ENCODE measurements at places on chromosomes 6 and 20. TPM values are rescaled to one million over a fixed set of nuclear protein-coding genes. Genes with fewer than 3 reads are reported as not detected.
A peak's percentile ranks its signal among the peaks of the same experiment; 100 is the strongest.

GRCh38 chr20:56002908-56003800, 2.2 kb downstream of the CBLN4 start:
- H3K4me3 ChIP-seq, result peak overlapping the region; percentile 26
- H3K36me3 ChIP-seq, result no peaks in the 10 kb centered on the region
- DNase-seq, result no peak
- peaks cover 26% of the 10 kb centered on the region for H3K27me3 ChIP-seq
- H3K4me1 ChIP-seq, result peaks cover 24% of the 10 kb centered on the region
- no peak overlapping the region for H3K27ac ChIP-seq

DNA sequence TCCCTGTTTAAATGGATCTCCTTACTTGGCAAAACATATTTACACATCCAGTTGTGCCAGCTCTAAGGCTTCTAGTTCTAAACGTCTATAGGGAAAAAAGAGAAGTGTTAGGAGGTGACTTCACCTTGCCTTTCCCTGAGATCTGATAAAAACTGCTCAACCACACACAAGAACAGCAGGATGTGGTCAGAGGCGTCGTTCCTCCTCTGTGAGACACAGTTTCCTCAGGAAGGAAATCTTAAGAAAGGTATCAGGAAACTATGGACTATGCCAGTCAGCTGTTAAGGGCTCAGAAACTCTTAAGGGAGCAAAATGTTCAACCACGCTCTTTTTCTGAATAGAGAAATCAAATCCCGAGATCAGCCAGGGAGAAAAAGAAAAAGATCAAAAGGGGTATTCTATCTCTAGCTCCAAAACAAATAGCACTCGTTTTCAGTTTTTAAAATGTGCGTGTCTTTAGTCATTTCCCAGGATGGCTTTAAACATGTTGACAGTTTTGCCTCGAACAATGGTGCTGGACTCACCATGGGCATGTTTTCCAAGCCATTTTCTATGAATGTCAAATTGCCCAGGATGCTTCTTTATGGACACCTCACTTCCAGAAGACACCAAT, 154.5 kb downstream of the HACE1 start:
- no peak for DNase-seq
- no peaks in the 10 kb centered on the region for H3K36me3 ChIP-seq
- H3K27ac ChIP-seq, result no peak overlapping the region

- DNase-seq, result no peak
- H3K4me3 ChIP-seq, result no peak overlapping the region
- H3K36me3 ChIP-seq, result no peaks in the 10 kb centered on the region
- H3K27me3 ChIP-seq, result no peaks in the 10 kb centered on the region
- H3K4me1 ChIP-seq, result no peaks in the 10 kb centered on the region
- H3K27ac ChIP-seq, result no peak overlapping the region
Measured at GRCh38 chr20:23119456-23120216, 33.5 kb upstream of the CD93 start.

GRCh38 chr6:53011979-53012378, 16.9 kb upstream of the GSTA4 start:
- no peaks in the 10 kb centered on the region for H3K4me1 ChIP-seq
- no peaks in the 10 kb centered on the region for H3K27me3 ChIP-seq
- H3K4me3 ChIP-seq, result no peak overlapping the region
- no peak for DNase-seq
- no peak overlapping the region for H3K27ac ChIP-seq

GRCh38 chr20:17557675-17558006, 12.2 kb upstream of the DSTN start:
- H3K4me3 ChIP-seq, result no peak overlapping the region
- H3K27me3 ChIP-seq, result no peaks in the 10 kb centered on the region
- H3K27ac ChIP-seq, result peak overlapping the region; percentile 19

GRCh38 chr20:2851086-2851485, 10.5 kb downstream of the VPS16 start:
- no peak for DNase-seq
- H3K27me3 ChIP-seq, result no peaks in the 10 kb centered on the region
- no peak overlapping the region for H3K27ac ChIP-seq
- no peaks in the 10 kb centered on the region for H3K36me3 ChIP-seq

- no peak for DNase-seq
- no peak overlapping the region for H3K27ac ChIP-seq
- H3K36me3 ChIP-seq, result no peaks in the 10 kb centered on the region
- no peaks in the 10 kb centered on the region for H3K4me1 ChIP-seq
Measured at GRCh38 chr6:159490298-159490937, 202.6 kb downstream of the SOD2 start.

DNA sequence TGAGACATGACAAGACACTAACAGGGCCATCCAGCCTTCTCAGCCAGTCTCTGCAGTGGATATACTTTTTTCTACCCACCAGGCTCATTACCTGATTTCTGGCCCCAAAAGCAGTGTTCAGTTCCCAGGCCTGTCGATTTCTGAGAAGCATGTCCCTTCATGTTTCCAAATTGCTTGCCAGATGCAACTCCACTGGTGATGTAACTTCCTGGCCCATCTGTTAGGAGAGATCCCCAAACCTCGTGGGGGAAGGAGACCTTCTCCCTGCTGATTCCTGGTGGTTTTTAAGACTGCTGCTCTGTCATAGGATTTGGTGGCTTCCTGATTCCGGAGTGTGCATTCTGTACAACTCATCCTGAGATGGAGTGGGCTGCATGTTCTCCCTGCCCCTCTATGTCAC, 31.6 kb upstream of the MRPS10 start:
- H3K27me3 ChIP-seq, result no peaks in the 10 kb centered on the region
- no peaks in the 10 kb centered on the region for H3K36me3 ChIP-seq
- DNase-seq, result no peak
- no peak overlapping the region for H3K4me3 ChIP-seq
- no peak overlapping the region for H3K27ac ChIP-seq

- H3K27me3 ChIP-seq, result no peaks in the 10 kb centered on the region
- H3K4me1 ChIP-seq, result no peaks in the 10 kb centered on the region
- H3K27ac ChIP-seq, result no peak overlapping the region
- H3K4me3 ChIP-seq, result no peak overlapping the region
- no peak for DNase-seq
- H3K36me3 ChIP-seq, result no peaks in the 10 kb centered on the region
Measured at GRCh38 chr6:137416376-137417109, 77.7 kb downstream of the OLIG3 start.

GRCh38 chr6:104771258-104771832, 88.4 kb downstream of the HACE1 start:
- H3K27ac ChIP-seq, result no peak overlapping the region
- no peak overlapping the region for H3K4me3 ChIP-seq
- H3K36me3 ChIP-seq, result peaks cover 1% of the 10 kb centered on the region

- no peak for DNase-seq
- H3K36me3 ChIP-seq, result no peaks in the 10 kb centered on the region
- no peaks in the 10 kb centered on the region for H3K27me3 ChIP-seq
- H3K27ac ChIP-seq, result no peak overlapping the region
- no peak overlapping the region for H3K4me3 ChIP-seq
- no peaks in the 10 kb centered on the region for H3K4me1 ChIP-seq
Measured at GRCh38 chr20:41142919-41143318, 5.6 kb downstream of the PLCG1 start.

DNA sequence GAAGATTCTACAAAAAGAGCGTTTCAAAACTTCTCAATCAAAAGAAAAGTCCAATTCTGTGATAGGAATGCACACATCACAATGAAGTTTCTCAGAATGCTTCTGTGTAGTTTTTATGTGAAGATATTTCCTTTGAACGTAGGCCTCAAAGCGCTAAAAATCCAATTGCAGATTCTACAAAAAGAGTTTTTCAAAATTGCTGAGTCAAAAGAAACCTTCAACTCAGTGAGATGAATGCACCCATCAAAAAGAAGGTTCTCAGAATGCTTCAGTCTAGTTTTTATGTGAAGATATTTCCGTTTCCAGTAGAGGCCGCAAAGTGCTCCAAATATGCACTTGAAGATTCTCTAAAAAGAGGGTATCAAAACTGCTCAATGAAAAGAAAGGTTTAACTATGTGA, 319.7 kb upstream of the DEFB115 start:
- H3K4me3 ChIP-seq, result no peak overlapping the region
- no peaks in the 10 kb centered on the region for H3K36me3 ChIP-seq
- no peak overlapping the region for H3K27ac ChIP-seq
- no peaks in the 10 kb centered on the region for H3K27me3 ChIP-seq

- peak overlapping the region; percentile 59 for H3K27ac ChIP-seq
- H3K36me3 ChIP-seq, result no peaks in the 10 kb centered on the region
Measured at GRCh38 chr20:62875419-62876361, 14.1 kb upstream of the TCFL5 start.

DNA sequence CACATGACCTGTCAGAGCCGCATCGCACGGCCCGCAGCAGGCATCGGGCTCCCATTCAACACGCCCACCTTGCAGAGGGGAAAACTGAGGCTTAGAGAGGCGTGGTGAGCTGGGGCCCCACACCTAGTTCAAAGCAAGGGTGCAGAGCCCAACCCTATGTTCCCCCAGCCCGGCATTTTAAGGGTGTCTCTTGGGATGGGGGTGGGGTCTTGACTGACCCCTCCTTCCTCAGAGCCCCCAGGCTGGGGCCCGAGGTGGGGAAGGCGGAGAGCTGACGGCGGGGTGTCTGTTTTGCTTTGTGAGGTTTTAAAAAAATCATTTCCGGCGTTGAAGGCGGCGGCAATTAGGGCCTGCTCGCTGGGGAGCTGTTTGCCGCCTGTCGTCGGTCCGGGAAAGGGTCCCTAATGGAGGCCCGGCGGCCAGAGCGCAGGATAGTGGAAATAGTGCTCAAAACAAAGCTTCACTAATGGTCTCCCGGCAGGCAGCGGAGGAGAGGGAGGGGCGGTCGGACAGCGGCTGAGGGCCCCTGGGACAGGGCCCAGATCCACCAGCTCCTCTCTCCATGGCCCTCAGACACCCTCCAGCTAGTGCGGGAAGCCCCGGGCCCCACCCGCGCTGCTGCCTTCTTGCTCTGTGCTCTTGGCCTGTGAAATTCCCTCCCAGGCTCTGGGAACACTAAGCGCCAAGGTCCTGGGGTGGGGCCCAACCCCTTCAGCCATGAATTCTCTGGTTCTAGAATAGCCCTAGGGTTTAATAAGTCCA, 11.9 kb downstream of the VSTM2L start:
- H3K36me3 ChIP-seq, result no peaks in the 10 kb centered on the region
- no peak overlapping the region for H3K27ac ChIP-seq
- no peaks in the 10 kb centered on the region for H3K27me3 ChIP-seq
- H3K4me3 ChIP-seq, result no peak overlapping the region

GRCh38 chr20:38007526-38007925, 25.7 kb downstream of the TTI1 start:
- no peak for DNase-seq
- H3K4me1 ChIP-seq, result no peaks in the 10 kb centered on the region
- H3K27ac ChIP-seq, result no peak overlapping the region
- no peaks in the 10 kb centered on the region for H3K36me3 ChIP-seq
- no peaks in the 10 kb centered on the region for H3K27me3 ChIP-seq
- no peak overlapping the region for H3K4me3 ChIP-seq

DNA sequence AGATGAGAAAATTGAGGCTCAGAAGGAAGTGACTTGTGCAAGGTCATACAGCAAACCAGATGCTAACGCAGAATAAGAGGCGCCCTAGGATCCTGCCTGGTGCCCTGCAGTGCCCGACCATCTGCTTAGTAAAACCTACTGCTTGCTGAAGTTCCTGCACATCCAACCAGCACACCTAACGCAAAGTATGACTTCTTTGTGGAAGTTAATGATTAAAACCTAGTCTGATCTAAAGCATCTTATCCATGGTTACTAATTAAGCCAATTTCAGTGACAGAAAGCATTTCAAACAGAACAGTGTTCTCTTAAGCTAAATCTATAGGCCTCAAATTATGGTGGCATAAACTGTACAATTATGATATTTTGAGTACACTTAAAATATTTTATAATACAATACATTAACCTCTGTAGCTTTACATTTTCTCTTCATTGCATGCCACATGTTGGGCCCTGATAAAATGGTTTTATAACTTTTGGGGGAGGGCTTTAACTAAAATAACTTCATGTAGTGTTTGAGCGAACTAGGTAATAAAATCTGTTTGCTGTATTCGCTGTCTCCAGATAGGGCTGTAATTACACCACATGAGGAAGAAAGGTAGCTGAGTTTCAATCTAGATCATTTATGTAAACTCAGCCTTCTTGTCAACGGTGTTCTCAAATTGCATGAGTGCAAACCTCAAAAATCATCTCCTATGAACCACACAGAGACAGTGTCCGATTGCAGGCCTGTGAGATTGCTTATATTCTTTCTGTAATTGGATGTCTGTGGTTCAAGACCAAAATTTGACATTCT, 37.5 kb upstream of the BEND3 start:
- no peaks in the 10 kb centered on the region for H3K36me3 ChIP-seq
- peak overlapping the region; percentile 56 for H3K27ac ChIP-seq
- H3K4me3 ChIP-seq, result no peak overlapping the region
- H3K27me3 ChIP-seq, result no peaks in the 10 kb centered on the region

The AKAP12 gene
- 27.0 TPM for total RNA-seq

The DOK5 gene
- total RNA-seq, result not detected

The SLC32A1 gene
- total RNA-seq, result not detected

The HLA-DQB1 gene
- not detected for total RNA-seq

The HEY2 gene
- total RNA-seq, result 1.00 TPM

The PPIL6 gene
- 0.42 TPM for total RNA-seq

The MICA gene
- 6.1 TPM for total RNA-seq

The SLC17A5 gene
- 23.9 TPM for total RNA-seq

The SENP6 gene
- total RNA-seq, result 33.1 TPM

The PLAGL1 gene
- total RNA-seq, result 0.74 TPM

The COL10A1 gene
- total RNA-seq, result 23.4 TPM

The DCDC2 gene
- 2.3 TPM for total RNA-seq

The ID1 gene
- total RNA-seq, result 27.2 TPM

The MEP1A gene
- total RNA-seq, result not detected

The IPCEF1 gene
- 3.0 TPM for total RNA-seq

The SRMS gene
- total RNA-seq, result not detected

The PNLDC1 gene
- not detected for total RNA-seq

The RBPJL gene
- not detected for total RNA-seq

The DEFB132 gene
- total RNA-seq, result not detected

All from right lobe of liver (tissue), 6 donors.